Eye (tissue), 1 donor: ENCODE measurements at places on chromosomes 2 and 18.

- DNase-seq, result no peak
Observed at GRCh38 chr18:66533693-66534092, 70.2 kb downstream of the CDH19 start.

GRCh38 chr2:2721296-2721835, 390.3 kb upstream of the MYT1L start:
- no peak for DNase-seq

DNA sequence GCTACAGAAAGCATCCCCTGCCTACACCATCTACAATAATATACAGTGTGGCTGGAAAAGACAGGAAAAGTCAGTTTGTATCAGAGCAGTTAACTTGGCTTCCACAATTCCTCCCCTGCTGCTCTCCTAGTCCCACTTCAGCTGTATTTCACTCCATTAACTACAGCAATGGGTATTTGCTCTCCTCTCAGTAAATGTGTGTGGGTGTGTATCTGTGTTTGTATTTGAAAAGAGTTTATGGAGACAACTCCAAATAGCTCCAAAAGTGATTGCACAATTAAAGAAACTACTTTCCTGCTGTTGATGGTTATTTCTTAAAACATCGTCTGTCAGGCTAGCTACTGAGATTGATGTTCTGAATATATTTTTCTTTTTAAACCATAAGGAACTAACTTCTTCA, 333.7 kb upstream of the FIGN start:
- DNase-seq, result no peak

GRCh38 chr2:170887496-170887895, 41.6 kb upstream of the GORASP2 start:
- no peak for DNase-seq

DNA sequence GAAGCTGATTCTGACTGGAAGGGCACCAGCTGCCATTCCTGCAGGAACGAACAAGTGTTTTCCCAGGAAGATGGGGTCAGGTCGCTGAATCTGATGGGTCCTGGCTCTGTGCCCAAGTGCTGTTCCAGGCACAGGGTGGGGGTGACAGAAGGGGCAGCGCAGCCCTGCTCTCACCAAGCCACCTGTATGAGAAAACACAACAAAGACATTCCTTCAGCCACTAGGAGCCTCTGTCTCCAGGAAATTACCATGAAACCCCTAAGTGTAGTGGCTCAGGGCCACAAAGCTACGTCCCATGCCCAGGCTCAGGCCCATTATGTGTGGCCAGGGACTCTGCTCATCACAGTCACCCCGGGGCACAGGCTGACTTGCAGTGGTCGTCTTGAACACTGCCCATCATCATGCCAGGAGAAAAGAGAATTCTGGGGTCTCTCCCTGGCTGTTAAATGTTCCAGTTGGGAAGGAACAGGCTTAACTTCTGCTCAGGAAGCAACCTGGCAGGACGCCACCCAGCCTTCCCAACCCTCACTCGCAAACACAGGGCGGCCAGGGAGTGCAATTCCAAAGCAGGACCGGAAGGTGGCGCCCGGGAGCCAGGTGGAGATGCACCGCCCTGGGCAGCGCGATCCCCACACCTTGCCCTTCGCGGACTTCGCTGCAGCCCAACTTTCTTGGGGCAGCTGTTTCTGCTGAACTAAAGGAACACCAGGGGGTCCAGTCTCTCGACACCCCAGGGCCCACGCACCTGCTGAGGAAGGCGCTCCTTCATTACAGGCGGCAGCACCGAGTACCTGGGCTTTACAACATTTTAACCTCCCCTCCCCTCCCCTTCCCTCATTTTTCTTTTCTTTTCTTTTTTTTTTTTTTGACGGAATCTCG, 11.0 kb upstream of the SFTPB start:
- peak; percentile 79 for DNase-seq

GRCh38 chr2:205959521-205959920, 126.5 kb downstream of the INO80D start:
- DNase-seq, result peak; percentile 82

DNA sequence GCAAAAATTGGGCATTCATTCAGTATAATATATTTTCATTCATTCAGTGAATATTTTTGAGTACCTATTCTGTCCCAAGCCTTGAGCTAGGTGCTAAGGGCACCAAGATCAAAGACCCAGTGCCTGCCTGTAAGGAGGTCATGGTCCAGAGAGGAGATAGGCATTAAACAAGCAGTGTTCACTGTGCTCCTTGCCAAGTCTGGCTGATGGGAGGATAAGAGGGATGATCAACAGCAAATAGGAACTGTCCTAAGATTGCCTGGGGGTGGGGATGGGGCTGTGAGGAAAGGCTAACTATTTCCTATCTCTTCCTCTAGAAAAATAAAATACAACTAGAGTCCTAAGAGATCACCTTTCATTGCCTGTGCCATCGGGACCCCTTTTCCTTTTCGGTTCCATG, 60.4 kb downstream of the SETBP1 start:
- no peak for DNase-seq

GRCh38 chr2:127584047-127584446, 48.6 kb downstream of the MYO7B start:
- DNase-seq, result no peak
